ENCODE measurements at places on chromosomes 1 and 21.

GRCh38 chr1:156067262-156067661 lies 6.3 kb downstream of the RAB25 start:
- no peak for DNase-seq

GRCh38 chr1:22767852-22768251 lies 57.2 kb downstream of the EPHB2 start:
- no peak for DNase-seq

- DNase-seq = no peak
These were observed 6.7 kb downstream of the OR2T11 start for GRCh38 chr1:248627971-248628844.

DNA sequence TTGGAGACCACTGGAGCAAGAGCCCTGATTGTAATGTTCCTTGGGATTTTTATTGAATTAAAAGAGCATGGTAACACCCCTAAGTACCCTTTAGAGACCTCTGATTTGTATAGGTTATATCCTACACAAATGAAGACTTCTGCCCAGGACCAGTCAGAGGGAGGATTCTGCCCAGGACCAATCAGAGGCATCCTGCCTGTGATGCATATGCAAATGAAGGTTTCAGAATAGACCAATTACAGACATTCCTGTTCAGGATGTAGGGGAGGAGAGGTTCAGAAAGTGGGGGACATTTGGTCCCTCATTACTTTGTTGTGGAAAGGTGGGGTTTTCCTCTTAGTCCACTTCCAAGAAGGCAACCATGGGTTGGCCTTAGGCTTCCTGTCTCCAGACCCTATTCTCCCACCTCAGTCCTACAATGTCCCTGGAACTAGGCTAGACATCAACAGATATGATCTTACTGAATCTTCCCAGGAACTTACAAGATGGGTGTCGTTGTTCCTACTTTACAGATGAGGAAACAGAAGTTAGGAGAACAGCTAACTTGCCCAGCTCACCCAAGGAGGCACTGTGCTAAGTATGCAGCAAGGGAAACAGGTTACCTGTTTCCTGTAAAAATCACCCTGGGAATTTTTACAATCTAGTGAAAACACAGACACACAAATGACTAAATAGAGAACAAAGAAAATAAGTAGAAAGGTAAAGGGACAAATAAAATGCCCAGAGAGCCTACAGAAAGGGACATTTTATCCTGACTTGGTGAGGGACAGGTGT lies 36.8 kb upstream of the SFPQ start:
- no peak for DNase-seq

DNA sequence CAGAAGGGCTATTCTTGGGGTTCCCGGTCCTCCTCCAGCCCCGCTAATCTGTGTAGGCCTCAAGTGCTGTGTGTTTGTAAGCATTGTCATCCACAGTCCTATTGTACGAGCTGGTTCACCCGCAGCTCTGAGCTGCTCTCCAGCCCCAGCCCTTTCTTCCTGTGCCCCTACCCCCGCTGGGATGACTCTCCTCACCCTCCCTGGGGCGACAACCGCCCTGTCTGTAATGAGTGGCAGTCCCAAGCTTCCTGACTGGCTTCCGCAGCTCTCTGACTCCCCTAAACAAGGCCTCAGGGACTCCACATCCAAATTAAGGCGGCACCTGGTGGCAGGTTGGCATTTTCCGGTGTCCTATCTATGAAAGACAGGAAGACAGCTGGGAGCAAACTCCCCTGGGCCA lies 45.8 kb downstream of the TFF3 start:
- DNase-seq = no peak

GRCh38 chr1:166489670-166490436 lies 323.1 kb upstream of the FAM78B start:
- DNase-seq = no peak

DNA sequence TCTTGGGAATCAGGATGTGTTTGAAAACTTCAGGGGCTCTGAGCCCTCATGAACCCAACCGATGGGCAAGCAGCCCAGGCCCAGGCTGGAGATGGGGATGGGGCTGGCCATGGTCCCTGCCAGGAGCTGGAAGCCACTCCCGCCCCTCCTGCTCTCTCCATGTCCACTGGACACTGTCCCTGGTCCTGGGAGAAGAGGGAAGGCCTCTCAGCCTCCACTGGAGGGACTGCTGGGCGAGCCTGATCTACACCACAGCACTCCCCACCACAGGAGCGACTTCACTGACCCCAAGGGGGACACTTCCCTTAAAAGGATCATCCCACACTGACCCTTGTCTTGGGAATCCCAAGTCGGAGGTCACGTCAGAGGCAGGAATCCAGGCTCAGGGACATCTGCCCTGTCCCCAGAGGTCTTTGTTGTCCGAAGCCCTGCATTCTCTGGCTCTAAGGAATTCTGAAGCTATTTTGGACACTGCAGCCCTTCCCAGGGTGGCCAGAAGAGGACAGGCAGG lies 16.9 kb upstream of the COL18A1 start:
- DNase-seq = no peak

DNA sequence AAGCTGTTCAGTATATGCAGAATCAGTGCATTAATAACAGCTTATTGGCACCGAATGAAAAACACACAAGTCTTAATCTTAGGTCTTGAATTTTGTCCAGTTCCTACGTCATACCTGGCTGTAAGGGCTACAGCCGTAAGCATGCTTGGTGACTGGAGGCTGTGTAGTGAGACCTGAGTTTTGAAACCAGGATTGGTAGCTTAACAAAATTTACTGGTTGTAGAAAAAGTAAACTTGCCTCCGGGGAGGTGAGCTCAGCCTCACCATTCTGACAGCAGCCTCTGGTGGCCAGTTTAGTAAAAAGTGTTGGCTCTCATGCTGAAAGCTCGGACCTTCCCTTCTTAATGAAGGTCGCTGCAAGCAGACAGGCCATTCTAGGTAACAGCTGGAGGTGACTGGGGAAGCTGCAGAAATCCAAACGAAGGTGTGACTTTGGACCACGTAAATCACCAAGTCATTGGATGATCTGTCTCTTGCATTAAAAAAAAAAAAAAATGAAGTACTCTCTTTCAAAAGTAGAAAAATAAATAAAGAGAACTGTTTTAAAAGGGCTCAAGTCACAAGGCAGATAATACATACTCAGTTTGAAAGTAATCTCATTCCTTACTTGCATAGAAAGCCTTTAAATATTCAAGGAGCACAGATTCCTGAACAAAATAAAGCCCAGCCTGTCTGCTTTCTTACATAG lies 48.9 kb downstream of the HLCS start:
- no peak for DNase-seq

DNA sequence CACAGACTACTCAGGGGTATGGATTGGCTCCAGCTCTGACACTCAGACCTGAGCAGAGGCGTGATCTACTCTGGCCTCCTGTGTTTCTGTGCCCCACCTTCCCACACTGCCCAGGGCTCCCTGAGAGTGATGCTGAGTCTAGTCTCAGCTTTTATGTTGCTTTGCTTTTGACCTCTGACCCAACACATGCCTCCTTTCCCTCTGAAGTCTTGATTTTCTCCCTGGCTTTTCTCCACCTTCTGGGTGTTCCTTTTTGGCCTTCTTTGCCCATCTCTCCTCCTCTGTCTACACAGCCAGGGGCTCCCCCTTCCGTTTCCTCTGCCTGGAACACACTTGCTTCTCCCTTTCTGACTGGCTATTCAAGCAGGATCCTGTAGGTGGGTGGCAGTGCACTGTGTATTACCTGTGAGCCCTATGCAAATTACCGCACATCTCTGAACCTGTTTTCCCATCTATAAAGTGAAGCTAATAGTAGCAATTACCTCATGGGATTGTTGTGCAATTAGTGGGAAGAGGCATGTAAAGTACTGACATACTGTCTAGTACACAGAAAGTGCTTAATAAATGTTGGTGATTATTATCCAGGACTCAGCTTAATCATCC lies 13.7 kb upstream of the MEX3A start:
- no peak for DNase-seq

DNA sequence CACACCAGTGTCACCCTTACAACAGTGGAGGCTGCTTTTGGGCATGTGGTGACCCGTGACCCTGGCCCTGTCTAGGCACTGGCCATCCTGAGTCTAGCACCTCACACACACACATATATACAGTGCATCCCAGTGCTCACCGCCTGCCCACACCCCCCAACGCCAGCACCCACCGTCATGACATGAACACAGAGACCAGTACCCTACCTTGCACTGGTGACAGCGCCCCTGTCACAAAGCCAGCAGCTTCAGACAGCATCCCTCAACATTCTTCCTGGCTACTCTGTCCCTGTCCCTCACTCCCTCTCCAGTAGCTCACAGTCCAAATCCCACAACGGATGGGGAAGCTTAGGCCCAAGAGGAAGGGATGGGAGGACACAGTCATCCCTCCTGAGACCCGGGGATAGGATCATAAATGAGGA lies 27.1 kb downstream of the AHDC1 start:
- DNase-seq = no peak

GRCh38 chr1:59378621-59379370 lies 81.9 kb downstream of the FGGY start:
- DNase-seq = no peak

- DNase-seq = no peak
These were observed 269.4 kb downstream of the PTPRU start for GRCh38 chr1:29505532-29506220.

Measured in esophagus muscularis mucosa (tissue), 4 donors.